NCI-H2029 treated with DMSO at 0.1 percent for 48 hours (cell line): ENCODE measurements at places on chromosomes 7 and 10.

- DNase-seq = no peak
Measured at GRCh38 chr7:44184206-44184872, 4.9 kb downstream of the GCK start.

DNA sequence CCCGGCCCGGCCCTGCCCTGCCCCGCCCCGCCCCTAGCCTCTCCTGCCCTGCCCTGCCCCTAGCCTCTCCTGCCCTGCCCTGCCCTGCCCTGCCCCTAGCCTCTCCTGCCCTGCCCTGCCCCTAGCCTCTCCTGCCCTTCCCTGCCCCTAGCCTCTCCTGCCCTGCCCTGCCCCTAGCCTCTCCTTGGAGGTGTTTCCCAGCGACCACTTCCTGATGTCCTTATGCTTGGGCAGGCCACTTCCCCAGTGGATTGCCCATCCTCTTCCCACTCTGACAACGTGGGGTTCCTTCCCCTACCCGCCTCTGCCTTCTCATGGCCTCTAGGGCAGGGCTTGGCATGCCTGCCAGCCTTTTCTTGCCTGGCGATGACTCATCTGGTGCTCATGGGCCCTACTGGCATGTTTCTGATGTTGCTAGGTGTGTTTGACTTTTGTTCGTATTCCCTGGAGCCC is 21.2 kb downstream of the PRXL2A start:
- no peak for DNase-seq

DNA sequence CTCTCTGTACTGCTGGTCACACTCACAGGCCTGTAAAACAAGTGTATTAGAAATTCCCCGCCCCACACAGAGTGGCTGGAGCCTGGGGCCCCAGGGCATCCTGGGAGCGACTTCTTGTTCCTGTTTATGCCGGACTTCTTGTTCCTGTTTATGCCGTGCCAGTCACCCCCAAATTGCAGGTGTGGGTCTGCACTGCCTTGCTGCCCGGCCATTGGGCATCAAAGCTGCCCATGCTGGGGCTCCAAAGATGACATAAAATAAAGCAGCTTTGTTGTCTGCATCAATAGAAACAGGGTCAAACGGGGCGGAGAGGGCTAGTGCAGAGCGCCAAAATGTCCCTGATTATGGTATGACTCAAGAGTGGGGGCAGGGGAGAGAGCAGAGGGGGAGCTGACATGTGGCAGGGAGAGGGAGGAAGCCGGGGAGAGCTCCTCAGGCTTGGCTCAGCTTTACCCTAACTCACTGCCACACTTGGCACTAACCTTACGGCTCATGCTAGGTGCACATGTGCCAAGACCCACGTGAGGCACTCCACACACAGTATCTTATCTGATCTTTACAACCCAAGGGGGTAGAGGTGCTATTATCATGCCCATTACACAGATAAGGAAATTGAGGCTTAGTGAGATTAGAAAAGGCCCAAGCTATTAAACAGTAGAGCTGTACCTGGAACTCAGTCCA is 98.4 kb downstream of the PIP4K2A start:
- DNase-seq = no peak

DNA sequence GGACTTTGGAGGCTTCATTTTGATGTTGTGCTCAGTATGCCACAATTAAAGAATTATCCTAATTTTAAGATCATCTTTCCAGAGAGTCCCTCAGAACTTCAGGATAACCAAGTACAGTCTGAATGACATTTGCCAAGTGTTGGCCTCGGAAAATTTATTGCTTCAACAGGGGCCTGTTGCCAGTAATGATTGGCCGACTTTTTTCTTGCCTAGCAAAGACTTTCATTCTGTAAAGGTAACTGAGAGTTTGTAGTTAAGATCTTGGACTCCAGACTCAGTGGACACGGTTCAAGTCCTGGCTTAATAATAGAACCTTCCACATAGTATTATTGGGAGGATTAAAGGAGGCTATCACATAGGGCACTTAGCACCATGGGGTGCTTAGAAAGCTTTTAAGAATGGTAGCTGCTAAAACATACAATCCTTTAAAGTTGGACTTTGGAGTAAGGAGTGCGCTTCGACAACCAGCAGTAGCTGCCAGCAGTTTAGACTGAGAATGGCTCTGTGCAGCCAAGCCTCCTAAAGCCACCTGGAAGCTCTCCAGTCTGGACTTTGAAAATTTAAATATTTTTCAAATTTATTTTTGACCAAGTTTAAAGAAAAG is 90.0 kb downstream of the PLCE1 start:
- DNase-seq = no peak

DNA sequence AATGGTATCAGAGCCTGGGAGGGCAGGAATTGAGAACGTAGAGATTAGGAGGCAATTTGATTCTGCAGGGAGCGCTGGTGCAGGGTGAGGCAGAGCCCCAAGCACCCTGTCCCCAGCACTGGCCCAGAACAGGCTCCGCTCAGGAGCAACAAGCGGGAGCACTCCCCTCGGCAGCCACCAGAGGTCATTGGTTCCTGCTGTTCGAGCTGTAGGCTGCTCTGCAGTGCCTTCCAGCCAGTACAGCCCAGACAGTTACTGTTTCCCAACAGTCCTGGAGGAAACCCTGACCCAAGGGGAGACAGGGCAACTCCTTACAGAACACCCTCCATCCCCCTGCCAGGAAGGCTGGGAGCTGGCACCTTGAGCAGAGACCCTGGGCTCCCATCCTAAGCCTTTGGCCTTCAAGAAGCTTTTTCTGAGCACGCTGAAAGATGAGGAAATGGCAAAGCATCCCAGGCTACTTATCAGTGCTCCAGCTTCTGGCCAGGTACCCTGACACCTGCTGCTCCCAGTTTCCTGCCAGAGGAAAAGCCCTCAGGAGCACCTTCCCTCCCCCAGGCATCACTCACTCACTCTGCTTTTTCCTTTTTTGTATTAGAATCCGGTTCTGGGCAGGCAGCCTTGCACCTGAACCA is 71.2 kb upstream of the EFCAB10 start:
- DNase-seq = peak; percentile 80
